CD4-positive, alpha-beta T cell treated with Interleukin-21 for 1 hour (primary cell): ENCODE measurements at places on chromosomes 2 and 18.

DNA sequence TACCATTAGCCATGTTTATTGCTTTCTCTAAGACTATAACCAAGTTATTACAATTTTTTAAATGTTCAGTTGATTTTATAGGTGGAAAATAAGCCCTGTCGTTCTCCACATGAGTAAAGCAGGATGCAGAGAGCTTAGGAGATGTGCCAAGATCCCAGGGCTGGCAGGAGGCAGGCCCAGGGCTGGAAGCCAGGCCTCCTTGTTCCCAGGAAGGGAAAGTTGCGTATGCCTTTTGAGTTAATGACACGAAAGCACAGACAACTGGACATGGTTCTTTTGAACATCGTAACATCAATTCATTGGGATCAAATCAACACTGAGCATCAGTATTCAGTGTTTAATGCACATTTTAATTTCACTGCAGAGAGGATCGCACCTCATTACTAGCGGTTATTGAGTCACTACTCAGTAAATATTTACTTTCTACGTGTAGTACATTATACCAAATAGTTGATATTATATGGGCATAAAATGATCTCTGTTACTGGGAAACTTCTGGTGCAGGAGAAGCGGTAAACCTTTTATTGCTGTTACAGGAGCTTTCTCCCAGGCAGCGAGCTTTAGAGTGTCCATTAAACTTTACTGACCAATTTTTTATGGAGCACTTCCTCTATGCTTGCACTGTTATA, 60.0 kb downstream of the RNF144A start:
- DNase-seq: no peak

DNA sequence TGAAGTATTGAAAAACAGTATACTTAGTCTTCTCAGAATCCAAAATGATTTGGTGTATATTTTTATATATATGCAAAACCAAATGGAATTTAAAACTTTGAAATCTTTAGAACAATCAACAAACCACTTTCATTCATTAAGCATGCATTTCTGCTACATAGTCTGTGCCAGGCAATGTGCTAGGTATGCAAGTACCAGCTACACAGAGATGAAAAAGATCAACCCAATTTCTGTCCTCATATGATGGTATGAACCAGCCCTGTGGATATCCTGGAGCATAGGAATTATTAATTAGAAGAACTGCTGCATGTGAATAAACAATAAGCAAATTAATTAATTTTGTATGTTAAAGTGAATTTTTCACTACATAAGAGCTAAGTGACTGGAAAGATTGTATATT, 51.2 kb upstream of the RTN4 start:
- no peak for DNase-seq

DNA sequence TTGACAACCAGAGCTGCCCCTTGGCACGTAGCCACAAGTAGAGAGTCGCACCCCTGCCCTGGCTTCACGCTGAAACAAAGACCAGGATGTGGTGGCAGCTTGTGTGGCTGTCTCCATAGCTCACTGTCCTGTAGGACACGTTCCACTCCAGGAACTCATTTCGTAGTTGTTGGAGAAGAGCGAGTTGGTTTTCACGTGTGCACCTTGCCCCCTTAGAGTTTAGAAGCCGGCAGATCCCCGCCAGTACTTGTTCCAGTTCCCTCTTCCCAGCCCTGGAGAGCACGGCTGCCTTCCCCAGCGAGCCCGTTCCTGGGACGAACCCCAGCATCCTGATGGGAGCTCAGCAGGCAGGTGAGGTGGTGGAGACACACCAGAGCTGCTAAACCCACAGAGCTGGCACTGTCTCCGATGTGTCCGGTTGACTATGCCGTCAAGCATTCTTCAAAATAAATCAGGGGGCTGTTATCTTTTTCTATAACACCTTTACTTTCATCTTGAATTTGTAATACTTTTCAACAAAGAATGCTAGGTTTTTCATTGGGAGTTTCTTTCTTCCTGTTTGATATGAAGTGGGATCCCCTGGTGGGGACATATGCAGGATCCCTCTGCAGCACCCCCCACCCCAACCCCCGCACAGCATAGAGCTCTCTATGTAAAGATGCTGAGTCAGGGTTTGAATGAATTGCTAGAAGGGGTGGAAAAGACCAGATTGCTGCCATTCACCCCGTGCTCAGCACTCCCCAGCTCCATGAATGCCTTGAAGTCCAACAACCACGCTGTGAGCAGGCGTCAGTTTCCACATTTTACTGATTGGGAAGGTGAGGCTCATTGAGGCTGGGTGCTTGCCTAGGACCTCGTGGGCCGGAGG, 44.5 kb downstream of the GREB1 start:
- DNase-seq: no peak

- no peak for DNase-seq
These were observed 4.6 kb upstream of the ATOH8 start for GRCh38 chr2:85748985-85749875.

DNA sequence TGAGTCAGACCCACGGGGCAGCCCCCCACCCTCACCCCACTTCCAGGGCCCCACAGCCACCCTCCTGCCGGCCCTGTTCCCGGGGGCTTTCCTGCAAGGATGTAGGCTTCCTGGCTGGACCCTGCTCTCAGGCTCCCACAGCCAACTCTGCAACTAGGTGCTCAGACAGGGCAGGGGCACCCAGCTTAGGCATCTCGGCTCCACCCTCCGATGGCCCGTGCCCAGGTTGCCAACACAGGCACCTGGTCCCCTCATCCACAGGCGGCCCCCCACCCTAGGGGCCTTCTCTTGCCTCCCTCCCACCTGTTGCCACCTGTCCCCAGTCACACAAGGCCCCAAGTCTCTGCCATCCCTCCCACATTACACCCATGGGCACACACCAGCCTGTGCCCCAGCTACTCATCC, 34.6 kb downstream of the HS6ST1 start:
- DNase-seq: no peak

GRCh38 chr2:241665731-241666440, 20.7 kb downstream of the DTYMK start:
- no peak for DNase-seq

- no peak for DNase-seq
These were observed 34.0 kb downstream of the EPAS1 start for GRCh38 chr2:46331109-46331766.

- DNase-seq: no peak
These were observed 1579.0 kb upstream of the NXPH2 start for GRCh38 chr2:140359056-140359771.

DNA sequence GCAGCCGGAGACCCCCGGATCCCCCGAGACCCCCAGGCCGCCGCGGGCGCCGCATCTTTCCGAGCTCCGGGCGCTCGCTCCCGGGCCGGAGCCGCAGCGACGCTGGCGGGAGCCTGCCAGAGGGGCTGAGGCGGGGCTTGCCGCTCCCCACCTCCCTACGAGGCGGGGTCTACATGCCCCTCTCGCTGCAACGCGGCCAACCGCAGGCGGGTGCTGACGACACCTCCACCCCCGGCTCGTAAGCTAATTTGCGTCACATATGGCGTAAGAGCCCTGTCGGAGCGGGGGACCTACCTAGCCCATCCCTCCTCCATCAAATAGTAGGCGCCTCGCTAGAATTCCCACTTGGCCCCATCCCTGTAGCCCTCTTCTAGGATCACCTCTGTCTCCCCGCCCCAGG, at the start of gene PTPRN:
Gene PTPRN, minus strand, starts transcription at position 124 of the 400 bp plus-strand sequence. Its CDS starts 69 bp downstream, at position 55.
- no peak for DNase-seq

- DNase-seq: no peak
These were observed 94.5 kb upstream of the FN1 start for GRCh38 chr2:215530191-215530968.

DNA sequence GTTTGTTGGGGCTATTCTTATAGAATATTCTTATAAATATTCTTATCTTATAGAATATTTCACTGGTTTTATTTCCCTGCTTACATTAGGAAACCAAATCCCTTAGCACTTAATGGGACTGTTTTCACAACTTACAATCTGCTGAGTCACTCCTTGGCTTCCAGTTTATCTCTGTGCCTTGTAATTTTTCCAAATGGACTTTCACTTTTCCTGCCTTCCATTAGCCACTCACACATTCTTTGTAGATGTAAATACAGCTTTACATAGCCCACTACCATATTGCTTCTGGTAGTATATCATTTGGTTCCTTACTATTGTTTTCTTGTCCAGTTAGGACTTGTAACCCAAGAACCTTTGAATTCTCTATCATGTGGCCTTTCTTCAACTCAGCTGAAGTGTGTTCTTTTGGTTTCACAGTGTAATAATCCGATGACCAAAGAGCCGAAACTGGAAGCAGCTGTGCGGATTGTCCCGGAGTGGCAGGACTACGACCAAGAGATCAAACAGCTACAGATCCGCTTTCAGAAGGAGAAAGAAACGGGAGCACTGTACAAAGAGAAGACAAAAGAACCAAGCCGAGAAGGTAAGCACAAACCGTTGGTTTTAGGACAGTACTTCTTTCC, 96.1 kb downstream of the UGGT1 start:
- DNase-seq: no peak

- no peak for DNase-seq
These were observed 26.5 kb downstream of the STEAP3 start for GRCh38 chr2:119249855-119250717.

- no peak for DNase-seq
These were observed 8.0 kb downstream of the TUBA3E start for GRCh38 chr2:130190237-130190636.

GRCh38 chr2:237361194-237362004, 52.6 kb downstream of the COL6A3 start:
- no peak for DNase-seq

DNA sequence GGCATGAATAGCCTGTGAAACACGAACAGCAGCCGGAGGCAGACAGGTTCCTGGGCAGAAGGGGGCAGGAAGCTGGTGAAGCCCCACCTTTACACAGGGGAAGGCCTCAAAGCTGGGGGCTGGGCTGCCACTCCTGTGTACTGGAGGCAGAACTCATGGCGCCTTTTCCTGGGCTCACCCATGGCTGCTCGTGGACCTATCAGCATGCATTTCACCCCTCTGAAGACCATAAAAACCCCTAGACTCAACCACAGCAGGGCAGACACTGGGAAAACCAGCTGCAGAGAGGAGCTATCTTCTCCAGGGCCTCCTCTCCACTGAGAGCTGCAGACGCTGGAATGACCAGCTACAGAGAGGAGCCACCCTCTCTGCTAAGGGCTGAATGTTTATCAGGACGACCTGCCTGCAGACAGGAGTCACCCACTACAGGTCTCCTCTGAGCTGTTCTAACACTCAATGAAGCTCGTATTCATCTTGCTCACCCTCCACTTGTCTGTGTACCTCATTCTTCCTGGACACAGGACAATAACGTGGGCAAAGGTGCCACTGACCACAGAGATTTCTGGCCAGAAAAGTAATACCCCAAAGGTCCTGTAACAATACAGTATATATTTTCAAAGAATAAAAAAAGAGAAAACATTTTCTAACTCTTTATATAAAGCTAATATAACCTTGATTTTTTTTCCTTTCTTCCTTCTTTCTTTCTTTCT, 18.9 kb upstream of the CCDC88A start:
- no peak for DNase-seq
